ENCODE measurements at places on chromosomes 6 and 20. TPM values are rescaled to one million over a fixed set of nuclear protein-coding genes. Genes with fewer than 3 reads are reported as not detected.

DNA sequence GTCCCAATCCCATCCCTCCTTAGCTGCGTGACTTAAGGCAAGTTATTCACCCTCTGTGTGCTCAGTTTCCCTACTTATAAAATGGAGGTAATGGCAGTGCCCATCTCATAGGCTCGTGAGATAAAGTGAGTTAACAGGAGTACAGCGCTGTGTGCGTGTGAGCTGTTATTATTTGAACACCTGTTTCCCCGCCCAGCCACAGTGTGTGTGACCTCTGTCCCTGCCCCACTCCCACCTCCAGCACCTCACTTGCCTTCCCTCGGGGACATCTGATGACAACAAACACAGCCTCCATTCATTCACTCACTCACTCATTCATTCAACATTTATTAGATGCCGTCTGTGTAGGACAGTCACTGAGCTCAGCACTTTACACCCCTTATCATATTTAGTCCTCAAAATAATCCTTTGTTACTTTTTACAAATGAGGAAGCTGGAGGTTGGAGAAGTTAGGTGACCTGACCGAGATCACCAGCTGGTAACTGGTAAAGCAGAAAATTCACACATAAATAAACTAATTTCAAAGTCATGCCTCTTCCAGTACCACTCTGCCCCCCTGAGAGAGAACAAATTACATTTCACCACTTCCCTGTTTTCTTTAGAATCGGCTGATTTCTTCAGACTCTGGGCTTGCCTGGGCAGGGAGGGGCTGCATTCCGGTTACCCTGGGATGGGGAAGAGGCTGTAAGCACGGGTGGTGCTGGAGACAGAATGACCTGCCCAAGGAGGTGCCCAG lies 58.6 kb downstream of the CPNE5 start:
- no peak for DNase-seq

DNA sequence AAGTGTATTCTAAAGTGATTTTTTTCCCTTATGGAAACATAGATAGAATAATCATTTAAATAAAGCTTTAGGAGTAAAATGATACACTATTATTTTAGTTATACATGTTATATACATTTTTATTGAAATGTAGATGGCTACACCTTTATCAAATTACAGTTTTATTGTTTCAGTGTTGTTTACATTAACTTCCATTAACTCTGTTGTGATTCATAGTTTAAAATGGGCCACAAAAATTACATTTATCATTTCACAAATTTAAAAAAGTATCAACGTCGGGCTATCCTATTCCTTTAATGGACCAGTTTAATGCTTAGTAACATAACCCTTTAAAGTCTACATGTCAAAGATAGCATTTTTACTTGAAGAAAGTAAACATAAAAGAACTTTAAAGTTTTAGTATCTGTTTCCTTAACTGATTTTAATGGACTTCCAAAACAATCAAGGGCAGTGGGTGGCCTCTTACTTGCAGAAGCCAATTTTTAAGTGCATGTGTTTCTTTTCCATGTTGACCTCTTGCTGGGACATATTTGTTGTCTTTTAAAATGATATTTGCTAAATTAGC lies 47.8 kb upstream of the FLRT3 start:
- no peak for DNase-seq

DNA sequence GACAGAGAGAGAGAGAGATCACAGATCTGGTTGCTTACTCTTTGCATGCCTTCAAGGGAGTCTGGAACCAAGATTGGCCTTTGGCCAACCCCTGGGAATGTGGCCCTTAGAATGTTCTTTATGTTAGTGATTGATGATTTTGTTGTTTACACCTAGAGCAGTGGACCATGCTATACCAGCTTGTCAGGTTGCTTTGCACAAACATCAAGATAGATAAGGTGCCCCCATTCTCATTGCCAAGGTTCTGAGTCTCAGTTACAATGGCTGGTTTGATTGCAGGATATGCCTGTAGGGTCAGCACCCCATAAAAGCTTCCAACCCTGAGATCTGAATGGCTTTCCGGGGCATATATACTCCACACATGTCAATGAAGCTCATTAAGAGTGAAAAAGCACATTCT lies 53.5 kb upstream of the SLC2A12 start:
- no peak for DNase-seq

DNA sequence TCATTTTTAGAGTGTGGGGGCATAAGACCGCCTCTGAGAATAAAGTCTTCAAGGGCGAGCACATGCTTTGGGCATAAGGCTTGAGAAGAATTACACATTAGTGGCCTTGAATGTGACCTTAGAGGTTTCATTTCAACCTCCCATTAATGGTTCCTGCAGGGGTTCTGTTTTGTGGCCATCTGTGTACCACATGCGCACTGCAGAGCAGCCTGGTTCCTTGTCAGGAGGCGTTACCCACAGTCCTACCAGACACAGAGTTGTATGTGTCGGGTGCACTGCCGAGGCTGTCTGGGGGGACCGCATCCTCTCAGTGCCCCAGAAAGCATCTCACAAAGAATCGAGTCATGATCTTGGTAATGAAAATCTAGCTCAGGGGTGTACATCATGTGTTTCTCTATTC lies 115.7 kb downstream of the B3GAT2 start:
- no peak for DNase-seq

DNA sequence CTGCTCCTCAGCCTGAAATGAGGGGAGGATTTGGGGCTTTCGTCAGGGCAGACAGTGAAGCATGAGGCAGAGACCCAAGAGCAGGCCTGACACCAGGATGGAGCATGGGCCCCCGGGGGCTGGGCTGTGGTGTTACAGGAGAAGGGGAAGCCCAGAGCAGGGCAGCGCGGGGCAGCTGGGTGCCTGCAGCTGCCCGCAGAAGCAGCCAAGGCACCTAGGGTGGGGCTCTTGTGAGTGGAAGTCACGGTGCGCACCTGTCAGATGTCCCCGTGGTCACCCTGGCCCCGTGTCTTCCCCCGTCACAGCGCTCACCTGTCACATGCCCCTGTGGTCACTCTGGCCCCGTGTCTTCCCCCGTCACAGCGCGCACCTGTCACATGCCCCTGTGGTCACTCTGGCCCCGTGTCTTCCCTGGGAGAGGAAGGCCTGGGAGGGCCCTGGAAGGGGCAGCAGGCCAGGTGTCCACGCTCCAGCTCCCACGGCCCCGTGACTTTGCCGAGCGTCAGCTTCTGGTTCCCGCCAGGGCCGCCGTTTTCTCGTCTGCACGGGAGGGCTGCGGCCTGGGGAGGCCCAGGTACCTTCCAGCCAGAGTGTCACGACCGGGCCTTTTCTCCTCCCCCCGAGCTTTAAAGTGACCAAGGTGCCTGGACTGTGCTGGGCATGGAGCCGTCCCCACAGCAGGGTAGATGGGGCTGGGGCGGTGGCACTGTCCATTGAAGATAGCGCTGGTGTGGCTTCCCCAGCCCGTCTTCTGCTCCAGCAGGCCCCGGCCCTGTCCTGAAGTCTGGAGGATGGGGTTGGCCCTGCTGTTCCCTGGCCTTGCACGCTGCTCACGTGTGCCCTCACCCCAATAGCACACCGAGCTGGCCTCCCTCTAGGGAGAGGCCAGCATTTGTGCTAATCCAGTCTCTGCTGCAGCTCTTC lies 9.4 kb downstream of the ARFGAP1 start:
- no peak for DNase-seq

DNA sequence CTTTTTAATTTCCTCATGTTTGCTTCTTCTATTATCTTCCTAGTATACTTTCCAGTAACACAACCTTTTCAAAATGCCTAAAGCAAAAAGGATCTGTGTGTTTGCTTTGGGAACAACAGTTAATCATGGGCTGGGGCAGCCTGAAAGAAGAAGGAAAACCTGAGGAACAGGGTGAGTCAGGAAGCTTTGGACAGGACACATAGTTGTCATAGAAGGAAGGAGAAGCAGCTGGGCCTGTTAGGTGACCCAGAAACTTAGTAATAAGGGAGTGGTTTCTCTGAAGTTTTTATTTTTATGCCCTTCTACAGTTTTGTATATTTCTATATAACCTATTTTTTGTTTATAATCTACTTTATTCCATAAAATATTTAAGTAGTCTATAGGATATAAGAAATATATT lies 61.4 kb downstream of the CD24 start:
- DNase-seq: no peak

- DNase-seq: peak; percentile 37
These were observed 40.6 kb downstream of the LYRM2 start for GRCh38 chr6:89597988-89598387.

- peak; percentile 45 for DNase-seq
These were observed 60.5 kb downstream of the DOP1A start for GRCh38 chr6:83127976-83128375.

GRCh38 chr6:130322673-130323268 lies 43.0 kb upstream of the TMEM200A start:
- peak; percentile 76 for DNase-seq

GRCh38 chr20:35303735-35304491 lies 11.7 kb upstream of the FAM83C start:
- DNase-seq: peak; percentile 85

Gene PPP1R16B
- not detected for total RNA-seq

Gene SNTA1
- total RNA-seq: 24.2 TPM

Gene SEL1L2
- total RNA-seq: not detected

Gene RAET1L
- not detected for total RNA-seq
